Naive thymus-derived CD4-positive, alpha-beta T cell (primary cell): ENCODE measurements at places on chromosomes 13 and 19.

DNA sequence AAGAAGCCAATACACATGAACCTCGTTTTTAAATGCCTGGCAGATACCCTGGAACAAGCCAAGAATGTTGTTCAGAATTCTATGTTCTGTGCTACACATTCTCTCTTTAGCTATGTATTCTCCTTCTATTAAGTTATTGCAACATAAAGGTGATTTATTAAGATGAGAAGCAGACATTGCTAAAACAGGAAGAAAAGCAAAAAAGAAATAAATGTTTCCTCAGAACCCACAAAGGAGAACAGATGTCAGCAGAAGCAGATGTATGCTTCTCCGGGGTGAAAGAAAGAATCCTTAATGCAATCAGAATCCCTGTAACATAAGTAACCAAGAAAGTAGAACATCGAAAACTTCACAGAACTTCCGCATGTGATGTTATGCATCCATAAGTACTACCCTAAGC, 302.9 kb downstream of the DCT start:
- no peak for DNase-seq

DNA sequence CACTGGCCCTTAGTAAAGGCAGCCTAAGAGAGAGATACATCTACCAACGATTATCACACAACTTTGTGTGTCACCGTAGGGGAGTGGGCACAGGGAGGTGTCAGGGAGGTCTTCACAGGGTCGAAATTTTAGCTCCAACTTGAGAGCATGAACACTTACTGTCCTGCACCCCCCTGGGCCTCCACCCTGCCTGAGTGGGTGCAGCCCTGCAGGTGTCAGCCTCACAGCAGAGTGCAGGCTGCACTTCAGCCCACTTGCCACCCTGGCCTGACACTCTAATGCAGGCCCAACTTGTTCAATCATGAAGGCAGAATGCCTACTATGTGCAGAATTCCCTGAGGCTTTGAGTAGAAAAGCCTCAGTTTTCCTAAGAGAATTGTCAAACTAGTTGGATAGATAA, 4.0 kb upstream of the SMAD9 start:
- no peak for DNase-seq

DNA sequence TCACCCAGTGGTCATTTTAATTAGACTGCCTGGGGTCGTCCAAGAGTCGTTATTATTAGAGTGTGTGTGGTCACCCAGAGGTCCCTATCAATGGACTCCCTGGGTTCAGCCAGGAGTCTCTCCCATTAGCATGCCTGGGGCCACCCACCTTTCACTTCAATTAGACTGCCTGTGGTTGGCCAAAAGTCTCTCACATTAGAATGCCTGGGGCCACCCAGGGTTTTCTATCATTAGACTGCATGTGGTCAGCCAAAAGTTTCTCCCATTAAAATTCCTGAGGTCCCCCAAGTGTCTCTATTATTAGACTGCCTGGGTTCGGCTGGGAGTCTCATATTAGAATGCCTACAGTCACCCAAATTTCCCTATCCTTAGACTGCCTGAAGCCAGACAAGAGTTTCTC, 1472.6 kb downstream of the UQCRFS1 start:
- no peak for DNase-seq

DNA sequence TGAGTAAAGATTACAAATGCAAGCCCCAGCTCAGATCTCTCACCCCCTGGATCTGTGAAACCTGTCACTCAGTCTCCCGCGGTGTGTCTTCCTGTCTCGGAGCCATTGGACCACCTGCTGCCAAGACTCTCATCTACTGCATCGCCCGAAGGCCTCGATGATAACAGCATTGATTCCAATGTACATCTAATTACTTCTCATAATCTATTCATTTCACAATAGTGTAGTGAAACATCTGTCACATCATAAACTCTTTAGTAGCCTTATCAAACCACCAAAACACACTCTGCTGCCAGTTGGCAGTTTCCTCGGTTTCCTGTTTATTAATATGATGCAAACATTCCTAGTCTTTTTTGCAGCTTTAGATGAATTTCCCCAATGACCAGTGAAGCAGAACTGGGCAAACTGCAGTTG, 220.3 kb downstream of the POU4F1 start:
- DNase-seq: no peak

DNA sequence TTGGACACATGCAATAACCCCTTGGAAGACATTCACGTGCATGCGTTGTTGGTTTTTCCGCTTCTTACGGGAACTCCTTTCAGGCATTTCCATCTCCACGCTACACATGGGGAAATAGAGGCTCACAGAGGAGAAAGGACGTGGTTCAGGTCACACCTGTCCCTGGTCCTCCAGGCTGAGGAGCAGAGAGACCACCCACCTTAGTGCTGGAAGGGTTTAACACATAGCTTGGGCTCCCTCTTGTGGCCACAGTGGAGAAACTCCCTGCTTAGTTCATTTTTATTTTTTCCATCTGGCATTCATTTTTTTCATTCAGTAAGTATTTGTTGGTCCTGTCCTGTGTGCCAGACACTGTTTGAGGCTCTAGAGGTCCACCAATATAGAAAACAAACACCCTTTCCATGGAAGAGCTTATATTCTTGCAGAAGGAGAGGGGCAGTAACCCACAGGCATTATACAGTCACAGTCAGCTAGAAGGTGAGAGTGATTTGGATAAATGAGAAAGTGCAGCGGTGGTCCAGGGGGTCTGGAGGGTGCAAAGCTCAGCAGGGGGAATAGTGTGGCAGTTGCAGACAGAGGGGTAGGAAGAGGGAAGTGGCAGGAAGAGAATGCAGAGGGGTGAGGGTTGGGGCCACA, 24.2 kb upstream of the TTYH1 start:
- peak; percentile 48 for DNase-seq
